ENCODE measurements at places on chromosomes 1 and 21.

DNA sequence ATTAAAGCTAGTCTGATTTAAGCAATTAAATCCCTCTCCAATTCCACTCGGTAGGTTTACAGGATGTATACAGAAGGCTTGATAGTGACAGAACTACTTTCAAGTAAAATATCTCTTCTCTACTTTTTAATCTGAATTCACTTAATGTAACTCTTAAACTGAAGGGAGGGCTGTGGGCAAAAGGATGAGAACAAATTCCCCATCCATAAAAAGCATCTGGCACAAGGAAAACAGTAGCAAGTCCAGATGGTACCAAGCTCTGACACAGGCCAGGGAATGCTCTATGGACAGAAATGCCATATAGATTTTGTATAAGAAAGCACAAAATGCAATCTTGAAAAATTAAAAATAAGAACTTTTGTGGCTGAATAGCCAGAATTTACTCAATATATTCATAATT is 53.1 kb upstream of the USH2A start:
- no peak for DNase-seq

DNA sequence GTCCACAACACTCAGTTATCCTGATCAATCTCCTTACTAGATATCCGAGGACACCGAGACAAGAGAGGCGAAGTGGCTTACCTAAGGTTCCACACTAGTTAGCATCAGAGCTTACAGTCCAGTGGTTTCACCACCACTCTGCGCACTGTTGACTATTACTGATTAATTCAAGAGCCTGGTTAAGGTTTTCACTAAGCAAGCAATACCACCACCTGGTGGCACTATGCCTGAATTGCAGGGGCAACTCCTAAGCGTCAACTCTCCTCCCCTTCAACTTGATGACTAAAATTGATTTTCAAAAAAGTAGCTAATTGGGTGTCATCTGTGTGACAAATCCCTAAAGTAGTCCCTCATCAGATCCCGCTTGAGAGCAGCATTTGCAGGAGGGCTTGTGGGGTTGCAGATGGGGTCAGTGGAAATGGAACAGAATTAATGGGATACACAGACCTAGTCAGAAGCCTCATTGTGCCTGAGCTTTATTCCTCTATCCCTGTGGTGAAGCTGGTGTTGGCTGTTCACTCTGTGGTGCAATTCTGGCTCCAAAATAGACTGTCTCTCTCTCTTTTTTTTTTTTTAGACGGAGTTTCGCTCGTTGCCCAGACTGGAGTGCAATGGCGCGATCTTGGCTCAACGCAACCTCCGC is 9.1 kb downstream of the TTC22 start:
- DNase-seq, result peak; percentile 63

DNA sequence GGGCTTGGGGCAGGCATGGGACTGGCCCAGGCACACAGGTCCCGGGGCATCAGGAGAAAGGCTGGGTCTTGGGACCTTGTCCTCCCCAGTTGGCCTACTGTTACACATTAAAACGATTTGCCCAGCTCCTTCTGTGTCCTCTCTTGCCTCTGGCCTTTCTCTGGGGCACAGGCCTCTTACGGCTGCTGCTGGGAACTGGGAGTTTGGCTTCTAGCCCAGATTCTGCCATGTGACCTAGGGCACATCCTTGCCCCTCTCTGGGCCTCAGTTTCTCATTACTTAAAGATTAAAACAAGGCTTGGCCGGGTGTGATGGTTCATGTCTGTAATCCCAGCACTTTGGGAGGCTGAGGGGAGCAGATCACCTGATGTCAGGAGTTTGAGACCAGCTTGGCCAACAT is 14.0 kb downstream of the KDF1 start:
- DNase-seq, result no peak

- DNase-seq, result peak; percentile 17
Observed at GRCh38 chr1:38046333-38046883, at the start of gene POU3F1. Gene POU3F1, minus strand, starts transcription at chr1:38046793. Its CDS starts 50 bp downstream, at chr1:38046743.

GRCh38 chr1:160402001-160402795 is 1.8 kb downstream of the VANGL2 start:
- DNase-seq, result no peak

- no peak for DNase-seq
Observed at GRCh38 chr1:78377356-78377928, 113.3 kb upstream of the PTGFR start.

DNA sequence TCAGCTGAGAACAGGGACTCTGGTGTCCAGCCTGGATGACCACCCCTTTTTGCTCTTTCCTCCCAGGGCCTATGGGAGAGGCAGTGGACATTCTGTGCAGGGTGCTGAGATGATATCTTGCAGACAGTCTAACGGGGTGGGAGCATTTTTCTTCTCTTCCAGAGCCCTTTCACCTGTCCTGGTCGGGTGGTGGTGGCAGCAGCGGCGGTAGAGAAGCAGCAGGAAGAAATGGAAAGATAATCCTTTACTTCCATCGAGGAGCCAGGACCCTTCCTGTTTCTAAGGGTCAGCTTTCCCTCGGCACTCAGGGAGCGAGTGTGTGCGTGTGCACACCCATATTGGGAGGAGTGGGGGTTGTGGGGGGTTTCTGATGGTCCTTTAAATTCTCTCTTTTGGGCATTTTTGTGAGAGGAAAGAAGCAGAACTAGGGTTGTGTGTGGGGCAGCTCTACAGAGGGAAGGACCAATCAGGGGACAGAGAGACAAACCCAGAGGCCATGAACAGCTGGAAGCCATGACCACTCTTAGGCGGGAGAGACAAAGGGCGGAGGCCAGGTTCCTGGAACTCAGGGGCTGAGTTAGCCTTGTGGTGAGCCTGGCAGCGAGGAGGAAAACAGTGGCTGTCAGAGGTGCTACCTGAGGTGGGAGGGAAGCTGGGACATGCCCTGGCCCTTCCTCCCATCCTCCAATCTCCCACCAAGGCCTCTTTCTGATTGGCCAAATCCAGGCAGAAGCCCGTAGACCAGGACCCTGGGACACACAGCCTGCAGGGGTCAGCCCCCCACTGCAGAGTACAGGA is 31.2 kb upstream of the CSF3R start:
- no peak for DNase-seq

DNA sequence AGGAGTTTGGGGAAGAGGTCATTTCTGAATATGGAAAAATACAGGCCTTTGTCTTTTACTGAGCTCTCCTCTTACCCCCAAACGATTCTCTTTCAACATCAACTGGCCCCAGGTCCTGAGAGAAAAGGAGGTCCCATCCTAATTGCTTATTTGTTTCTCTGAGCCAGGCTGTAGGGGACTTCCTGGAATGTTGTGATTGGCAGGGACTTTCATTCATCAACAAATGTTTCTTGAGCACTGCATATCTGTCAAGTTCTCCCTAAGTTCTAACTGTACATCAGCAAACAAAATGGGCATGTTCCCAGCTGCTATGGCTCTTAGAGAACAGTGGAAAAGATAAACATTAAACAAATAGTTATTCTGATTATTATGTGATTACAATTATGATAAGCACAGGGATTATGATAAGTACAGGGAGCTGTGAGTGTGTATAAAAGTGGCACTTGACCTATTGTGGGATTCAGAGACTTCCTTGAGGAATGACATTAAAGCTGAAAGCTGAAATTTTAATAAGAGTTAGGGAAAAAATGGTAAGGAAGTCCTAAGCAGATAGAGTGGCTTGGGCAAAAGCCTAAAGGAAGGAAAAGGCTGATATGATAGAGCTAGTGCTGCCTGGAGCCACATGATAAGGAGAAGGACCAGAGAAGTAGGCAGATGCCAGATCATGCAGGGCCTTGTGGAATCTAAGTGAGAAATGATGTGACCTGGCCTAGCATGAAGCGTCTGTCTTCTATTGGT is 11.6 kb downstream of the GPX7 start:
- DNase-seq, result no peak

DNA sequence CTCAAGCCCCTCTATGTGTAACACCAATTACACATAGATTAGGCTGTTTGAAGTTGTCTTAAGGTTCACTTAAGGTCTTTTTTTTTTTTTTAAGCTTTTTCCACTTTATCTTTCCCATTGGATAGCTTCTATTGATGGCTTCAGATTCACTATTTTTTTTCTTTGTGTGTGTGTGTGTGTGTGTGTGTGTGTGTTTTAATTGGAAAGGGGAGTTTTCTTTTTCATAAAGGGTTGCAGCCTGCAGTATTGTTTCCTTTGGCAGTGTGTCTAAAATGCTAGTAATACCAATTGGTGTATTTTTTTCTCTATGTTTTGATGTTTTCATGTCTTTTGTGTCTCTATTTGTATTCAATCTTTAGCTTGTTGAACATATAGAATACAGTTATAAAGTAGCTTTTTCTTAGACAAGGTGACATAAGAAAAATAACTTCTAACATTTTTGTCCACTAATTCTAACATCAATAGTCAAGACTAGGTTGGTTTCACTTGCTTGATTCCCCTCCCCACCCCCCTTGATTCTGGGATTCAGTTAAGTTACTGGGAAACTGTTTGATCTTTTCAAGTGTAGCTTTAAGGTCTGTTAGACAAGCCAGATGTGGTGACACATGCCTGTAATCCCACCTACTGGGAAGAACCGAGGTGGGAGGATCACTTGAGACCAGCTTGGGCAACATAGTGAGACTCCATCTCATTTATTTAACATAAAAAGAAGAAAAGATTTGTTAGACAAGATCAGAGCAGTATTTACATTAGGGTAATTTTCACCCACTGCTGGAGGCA is 21.4 kb downstream of the PRRC2C start:
- no peak for DNase-seq
